ENCODE measurements at places on chromosomes 12 and 14.

DNA sequence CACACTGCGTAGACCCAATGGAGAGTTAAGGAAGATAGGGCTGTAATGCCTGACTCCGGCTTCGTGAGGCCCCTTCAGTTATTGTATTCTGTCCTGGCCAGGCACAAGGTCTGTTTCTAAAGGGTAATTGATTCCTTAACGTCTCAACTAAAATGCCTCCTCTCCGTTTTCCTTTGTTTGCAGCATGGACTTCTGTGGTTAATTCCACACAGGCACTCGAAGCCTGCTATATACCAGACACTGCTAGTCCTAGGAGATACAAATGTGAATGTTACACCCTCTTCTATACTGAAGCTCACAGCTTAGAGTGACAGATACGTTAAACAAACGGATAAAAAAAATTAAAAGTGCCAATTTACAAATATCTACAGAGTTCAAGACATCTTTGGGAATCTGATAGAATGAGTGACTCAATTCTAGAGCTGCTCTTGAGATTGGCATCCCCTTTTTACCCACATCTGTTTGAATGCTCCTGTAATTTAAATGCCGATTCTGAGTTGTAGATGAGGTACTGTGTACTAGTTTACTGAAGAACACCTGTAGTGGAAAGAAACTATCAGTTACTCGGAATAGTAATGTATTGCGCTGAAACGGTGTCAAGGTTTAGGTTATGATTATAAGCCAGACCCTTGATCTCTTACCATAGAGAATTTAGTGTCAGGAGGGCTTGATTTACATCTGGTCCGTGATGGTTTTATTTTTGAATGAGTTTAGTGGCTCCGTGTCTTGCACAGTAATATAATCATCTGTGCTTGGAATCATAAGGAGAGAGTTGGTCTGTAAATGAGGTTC, 784 bp downstream of the PSMA6 start:
- no peak for DNase-seq

DNA sequence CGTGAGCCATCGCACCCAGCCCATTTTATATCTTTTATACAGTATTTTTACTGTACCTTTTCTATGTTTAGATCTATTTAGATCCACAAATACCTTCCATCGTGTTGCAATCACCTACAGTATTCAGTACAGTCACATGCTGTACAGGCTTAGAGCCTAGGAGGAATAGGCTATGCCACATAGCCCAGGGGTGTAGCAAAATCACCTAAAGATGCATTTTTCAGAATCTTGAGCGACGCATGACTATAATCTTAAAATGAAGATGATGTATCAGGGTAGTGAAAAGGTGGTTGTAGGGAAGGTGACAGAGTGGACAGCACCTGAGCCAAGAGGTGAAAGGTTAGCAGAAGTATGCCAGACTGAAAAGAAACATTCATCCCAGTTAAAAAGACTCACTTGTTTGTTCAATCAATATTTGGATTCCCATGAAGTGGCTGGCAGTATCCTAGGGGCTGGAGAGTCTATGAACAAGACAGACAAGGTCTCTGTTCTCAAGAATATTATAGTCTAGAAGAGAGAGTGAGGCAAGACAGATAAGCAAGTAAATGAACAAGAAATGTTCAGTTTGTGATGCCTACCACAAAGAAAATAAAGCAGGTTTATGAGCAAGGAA, 3.6 kb downstream of the SPRING1 start:
- no peak for DNase-seq

DNA sequence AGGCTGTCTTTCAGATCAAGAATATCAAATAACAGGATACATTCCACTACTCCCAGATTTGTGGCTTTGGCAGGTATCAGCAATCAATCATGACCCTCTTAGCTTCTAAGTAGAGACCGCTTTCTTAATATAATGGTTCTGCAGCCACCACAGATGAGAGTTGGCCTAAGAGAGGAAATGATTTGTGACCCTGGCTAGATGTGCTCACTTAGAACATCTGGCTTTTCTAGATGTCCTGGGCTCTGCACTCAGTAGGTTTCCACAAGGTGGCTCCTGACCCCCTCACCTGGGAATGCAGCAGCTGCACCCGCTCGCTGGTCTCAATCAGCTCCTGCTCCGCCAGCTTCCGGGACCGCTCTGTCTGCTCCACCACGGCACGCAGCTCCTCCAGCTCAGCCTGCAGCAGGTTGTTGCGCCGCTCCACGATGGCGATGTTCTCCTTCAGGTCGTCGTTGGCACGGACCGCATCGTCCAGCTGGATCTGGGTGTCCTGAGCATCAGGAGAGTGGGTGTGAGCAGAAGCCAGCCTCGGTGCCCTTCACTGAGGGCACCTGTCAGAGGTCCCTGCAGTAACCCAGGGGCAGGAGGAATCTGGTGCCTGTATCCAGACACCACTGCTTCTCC, 8.9 kb downstream of the CMTM5 start:
- DNase-seq = no peak

GRCh38 chr12:15770021-15770420, 19.2 kb downstream of the EPS8 start:
- DNase-seq = no peak

GRCh38 chr12:42524716-42525115, 64.8 kb downstream of the PRICKLE1 start:
- no peak for DNase-seq

DNA sequence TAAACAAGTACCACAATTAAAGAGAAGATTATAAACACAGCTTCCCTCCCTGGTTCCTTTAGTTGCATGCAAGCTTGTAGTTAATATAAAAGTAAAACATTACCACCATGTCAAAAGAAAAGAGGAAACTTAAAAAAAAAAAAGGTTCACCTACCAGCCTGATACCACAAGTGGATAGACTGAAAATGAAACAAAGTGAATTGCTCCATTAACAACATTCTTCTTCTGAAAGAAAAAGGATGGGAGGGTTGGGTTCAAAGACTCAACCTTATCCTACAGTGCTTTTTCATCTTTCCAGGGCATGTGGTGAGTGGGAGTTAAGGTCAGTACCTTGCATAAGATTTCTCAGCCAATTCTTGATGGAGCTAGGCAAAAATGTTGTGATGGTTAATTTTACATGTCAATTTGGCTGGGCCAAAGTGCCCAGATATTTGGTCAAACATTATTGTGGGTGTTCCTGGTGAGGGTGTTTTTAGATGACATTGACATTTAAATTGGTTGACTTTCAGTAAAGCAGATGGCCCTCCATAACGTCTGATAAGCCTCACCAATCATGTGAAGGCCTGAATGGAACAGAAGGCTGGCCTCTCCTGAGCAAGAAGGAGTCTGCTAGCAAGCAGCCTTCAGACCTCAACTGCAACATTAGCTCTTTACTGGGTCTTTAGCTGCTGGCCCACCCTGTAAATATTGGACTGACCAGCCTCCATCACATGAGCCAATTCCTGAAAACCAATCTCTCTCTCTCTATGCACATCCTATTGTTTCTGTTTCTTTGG, 28.8 kb downstream of the VCPKMT start:
- no peak for DNase-seq

- no peak for DNase-seq
These were observed 196.5 kb downstream of the DUSP6 start for GRCh38 chr12:89155826-89156225.

GRCh38 chr12:111441107-111441928, 35.6 kb downstream of the SH2B3 start:
- DNase-seq = no peak

GRCh38 chr14:54123841-54124240, 167.2 kb upstream of the BMP4 start:
- no peak for DNase-seq

- no peak for DNase-seq
These were observed 120.7 kb upstream of the SLC38A2 start for GRCh38 chr12:46493150-46493833.

GRCh38 chr12:32693036-32693435, 13.9 kb downstream of the DNM1L start:
- DNase-seq = no peak

DNA sequence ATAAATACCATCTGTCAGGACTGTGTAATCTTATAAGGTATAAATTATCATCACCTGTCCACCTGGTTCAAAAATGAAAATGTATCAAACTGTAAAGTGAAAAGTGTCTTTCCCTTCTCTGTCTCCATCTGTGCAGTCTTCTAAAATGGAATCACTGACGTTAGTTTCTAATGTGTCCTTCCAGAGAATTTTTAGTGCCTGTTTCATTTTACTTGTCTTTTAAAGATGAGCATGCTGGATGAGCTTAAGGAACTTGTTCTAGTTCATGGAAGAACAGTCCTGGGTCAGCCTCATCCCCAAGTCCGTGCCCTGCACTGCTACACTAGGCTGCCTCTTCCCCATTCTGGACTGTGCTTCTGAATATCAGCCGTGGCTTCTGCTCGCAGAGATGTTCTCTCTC, 5.4 kb upstream of the NT5DC3 start:
- no peak for DNase-seq

DNA sequence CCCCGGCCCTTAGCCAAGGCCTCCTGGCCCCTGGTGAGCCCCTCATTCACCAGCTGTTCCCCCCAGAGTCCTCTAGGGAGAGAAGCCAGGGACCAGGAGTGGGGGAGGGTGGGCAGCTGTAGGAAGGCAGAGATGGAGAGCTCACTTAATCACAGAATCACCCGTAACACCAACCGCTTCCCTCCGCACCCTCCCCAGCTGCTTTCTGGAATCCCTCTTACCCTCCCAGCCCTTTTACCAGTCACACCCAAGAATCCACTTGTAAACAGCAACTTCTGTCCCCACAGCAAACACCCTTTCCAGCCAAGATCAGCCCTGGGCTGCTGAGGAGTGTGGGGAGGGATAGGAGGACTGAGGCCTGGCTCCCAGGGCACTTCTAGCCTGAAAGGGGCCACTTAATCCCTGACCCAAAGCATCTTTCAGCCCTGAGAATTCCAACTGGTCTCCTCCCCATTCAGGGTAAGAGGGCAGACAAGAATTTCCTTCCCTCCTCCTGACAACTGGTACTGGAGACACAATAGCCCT, 18.8 kb downstream of the NCKAP5L start:
- DNase-seq = no peak

DNA sequence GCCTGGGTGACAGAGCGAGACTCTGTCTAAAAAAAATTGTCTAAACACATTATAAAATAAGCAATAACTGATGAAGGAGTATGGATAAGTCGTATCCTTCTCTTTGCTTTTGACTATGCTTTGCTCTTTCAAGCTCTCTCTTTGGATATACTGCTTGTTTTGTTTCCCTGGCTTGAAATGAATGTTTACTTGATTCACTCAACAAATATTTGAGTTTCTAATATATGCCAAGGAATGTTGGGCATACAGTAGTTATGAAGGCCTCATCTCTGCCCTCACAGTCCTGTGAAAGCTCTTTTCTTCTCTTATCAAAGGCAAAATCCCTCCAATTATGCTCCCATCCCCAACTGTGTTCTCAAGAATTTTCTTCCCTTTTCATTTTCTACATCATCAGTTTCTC, 123.5 kb downstream of the PTPRR start:
- no peak for DNase-seq

DNA sequence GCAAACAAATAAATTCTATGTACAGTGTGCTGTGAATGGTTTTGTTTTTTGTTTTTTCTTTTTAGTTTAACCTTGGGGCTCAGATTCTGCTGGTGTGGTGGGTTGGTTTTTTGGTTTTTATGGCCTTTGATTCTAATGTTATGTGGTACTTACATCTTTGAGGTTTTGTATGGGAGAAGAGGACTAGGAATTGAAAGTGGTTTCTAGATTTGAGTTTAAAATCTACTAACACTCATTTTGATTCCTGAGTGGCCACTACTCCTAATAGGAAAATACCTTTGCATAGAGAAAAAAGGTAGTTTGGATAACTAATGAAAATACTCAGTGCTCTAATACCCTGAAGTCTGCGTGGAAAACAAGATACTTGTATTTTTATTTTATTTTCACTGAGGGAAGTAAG, 137.7 kb downstream of the MON2 start:
- no peak for DNase-seq

- no peak for DNase-seq
These were observed 379.8 kb downstream of the APAF1 start for GRCh38 chr12:99024870-99025269.

DNA sequence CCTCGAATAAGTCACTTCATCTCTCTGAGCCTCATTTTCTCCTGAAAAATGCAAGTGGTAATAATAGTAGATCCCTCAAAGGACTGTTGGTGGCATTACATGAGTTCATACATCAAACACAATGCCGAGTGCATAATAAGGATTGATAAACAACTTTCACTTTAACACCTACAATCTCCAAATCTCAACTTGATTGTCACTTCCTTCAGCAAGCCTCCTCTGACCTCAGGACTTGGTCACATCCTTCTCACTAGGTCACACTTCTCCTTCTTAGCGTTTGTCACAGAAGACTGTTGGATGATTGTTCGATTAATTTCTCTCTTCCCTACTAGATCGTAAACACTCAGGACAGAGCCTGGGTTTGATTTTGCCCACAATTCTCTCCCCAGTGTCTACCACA, 7.9 kb upstream of the PRKAB1 start:
- no peak for DNase-seq

GRCh38 chr12:97466000-97466399, 3.4 kb downstream of the RMST start:
- DNase-seq = no peak

- no peak for DNase-seq
These were observed 428.3 kb downstream of the TMTC2 start for GRCh38 chr12:83114966-83115365.

- DNase-seq = no peak
These were observed 56.4 kb downstream of the LRRC74A start for GRCh38 chr14:76882651-76883050.
